ENCODE measurements at places on chromosomes 2 and 18.
A peak's percentile ranks its signal among the peaks of the same experiment; 100 is the strongest.

DNA sequence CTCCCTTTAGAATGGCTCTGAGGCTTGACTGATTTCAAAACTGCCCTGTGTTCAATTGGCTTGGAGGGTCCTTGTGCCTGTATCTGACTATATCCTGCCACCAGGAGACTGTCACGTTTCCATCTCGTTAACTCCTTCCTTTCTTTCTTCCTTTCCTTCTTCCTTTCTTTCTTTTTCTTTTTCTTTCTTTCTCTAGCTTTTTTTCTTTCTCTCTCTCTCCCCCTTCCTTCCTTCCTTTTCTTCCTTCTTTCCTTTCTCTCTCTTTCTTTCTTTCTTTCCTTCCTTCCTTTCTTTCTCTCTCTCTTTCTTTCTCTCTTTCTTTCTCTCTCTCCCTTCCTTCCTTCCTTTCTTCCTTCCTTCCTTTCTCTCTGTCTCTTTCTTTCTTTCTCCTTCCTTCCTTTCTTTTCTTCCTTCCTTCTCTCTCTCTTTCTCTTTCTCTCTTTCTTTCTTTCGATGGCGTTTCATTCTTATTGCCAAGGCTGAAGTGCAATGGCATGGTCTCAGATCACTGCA lies 38.1 kb upstream of the EML6 start:
- DNase-seq: no peak

GRCh38 chr2:220653776-220654175 lies 918.3 kb downstream of the EPHA4 start:
- no peak for DNase-seq

- DNase-seq: no peak
Measured at GRCh38 chr2:111904726-111905474, 6.5 kb downstream of the MERTK start.

DNA sequence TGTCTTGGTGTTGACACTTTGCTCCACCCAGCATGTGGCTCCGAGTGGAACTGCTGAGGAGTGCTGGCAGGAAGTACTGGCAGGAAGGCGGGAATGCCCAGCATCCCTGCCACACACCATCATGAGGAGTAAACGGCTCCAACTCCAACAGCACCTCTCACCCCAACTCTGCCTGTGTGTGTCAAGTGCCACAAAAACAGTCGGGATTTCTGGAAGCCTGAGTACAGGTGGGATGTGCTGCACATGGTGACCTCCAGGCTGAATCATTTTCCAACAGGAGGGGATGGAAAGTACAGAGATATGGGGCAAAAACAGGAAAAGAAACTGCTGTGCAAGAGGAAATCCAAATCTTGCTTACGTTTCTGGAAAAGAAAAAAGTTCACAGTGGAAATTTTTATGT lies 53.6 kb downstream of the PARD6G start:
- DNase-seq: no peak

DNA sequence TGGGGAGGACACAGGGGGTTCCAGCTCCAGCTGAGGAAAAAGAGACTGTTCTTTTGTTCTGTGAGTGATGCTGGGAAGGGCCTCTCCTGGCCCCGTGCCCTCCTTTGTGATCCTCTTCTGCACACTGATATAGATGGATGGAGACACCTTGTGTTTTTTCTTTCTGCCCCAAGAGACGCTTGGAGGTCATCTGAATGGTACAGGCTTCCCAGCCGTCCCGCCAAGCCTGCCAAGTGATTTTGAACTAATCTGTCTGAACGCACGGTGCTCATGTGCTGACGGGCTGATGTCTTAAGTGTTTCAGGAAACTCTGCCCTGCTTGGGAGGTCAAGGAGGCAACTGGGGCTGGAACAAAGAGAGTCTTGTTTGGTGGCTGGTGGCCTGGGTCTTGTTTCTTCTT lies 57.5 kb downstream of the KIF5C start:
- no peak for DNase-seq

- DNase-seq: no peak
Measured at GRCh38 chr2:169468841-169469240, 10.5 kb upstream of the BBS5 start.

DNA sequence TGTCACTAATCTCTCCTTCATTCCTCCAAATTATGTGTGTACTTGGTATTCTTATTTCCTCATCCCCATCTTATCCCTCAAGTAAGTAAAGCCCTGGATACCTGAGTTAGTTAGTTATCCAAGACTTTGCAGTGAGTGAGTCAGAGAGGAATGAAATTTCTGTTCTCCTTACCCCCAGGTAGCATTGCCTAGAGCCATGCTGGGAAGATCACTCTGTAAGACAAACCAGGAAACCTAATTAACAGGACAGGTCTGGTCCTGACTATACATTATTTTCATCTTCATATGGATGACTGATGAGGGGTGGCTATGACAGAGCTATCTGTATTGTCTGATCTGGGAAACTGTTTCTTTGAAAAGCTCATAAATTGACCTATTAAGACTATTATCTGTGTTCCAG lies 55.0 kb upstream of the ITGA6 start:
- no peak for DNase-seq

- DNase-seq: no peak
Measured at GRCh38 chr2:126239320-126239955, 416.5 kb upstream of the GYPC start.

DNA sequence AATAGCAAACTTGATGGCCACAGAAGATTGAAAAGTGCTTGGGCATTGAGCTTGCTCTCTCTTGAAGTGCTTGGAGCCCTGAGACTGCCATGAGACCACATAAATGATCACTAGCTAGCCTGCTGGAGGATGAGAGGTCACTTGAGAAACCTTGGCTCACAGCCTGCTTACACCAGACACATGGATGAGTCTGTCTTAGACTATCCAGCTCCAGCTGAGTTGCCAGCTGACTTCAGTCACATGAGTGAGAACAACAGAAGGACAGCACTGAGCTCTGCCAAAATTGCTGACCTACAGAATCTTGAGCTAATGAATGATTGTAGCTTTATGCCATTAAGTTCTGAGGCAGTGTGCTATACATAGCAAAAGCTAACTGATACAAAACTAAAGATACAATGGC lies 18.1 kb downstream of the NABP1 start:
- DNase-seq: no peak

- DNase-seq: no peak
Measured at GRCh38 chr2:188869550-188869949, 104.6 kb upstream of the COL3A1 start.

DNA sequence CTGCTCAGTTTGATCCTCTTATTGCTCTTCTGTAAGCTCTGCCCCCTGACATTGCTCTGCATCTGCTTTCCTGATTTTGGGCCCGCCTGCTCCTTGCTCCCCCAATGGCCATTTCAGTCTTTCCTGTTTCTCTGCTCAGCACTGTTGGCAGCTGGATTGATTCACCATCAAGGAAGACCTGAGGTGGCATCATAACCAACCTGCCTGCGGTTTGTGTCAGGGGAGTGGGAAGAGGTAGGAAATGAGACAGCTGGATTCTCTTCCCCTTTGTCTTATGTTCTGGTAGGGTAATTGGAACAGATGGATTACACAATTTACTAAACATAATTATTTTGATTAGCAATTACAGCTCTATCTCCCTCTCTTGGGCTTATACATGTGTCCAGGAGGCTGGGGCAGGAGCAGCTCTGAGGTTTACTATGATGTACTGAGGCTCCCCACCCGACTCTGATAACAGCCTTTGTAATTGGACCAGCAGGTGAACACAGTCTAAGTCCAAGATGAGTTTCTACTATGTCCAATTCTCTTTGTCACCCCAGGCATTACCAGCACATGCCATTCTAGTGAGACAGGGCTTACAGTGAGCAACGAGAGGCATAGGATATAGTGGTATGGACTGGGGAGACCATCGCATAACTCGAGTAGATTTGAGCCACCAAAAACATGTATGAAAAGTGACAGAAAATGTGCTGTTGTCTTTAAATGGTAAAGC lies 151.8 kb upstream of the MMADHC start:
- DNase-seq: no peak

- DNase-seq: no peak
Measured at GRCh38 chr18:8703092-8703709, 2.2 kb upstream of the MTCL1 start.

DNA sequence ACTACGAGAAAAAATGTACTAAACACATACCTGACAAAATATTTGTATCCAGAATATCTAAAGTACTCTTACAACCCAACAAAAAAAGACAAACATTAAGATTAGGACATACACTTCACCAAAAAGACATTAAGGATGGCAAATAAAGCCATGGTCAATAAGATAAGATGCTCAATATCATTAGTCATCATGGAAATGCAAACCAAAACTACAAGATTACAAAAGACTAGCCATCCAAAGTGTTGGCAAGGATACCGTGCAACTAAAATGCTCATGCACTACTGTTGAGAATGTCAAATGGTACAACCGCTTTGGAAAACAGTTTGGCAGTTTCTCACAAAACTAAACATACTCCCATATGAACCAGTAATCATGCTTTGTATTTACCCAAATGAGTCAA lies 29.7 kb downstream of the MAP3K2 start:
- no peak for DNase-seq

GRCh38 chr2:159635006-159635789 lies 18.9 kb upstream of the BAZ2B start:
- DNase-seq: no peak

DNA sequence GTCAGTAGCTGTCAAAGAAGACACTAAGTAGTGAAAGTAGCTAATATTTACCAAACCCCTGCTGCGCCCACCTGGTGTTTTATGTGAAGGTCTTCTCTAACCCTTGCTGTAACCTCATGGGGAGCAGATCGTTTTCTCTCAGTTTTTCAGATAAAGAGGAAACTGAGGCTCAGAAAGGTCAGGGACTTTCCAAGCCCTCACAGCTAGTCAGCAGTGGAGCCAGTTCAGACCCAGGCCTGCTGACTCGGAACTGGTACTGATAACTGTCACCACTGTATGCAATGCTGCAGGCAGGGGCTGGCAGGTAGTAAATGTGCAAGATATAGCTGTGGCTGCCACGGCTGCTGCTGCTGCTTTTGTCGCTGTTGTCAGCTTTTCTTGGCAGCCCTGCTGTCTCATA lies 69.1 kb downstream of the LRRFIP1 start:
- no peak for DNase-seq

GRCh38 chr2:37630301-37630700 lies 41.1 kb downstream of the CDC42EP3 start:
- DNase-seq: no peak

- peak; percentile 27 for DNase-seq
Measured at GRCh38 chr2:102436323-102436722, 13.4 kb downstream of the IL18RAP start.

- DNase-seq: no peak
Measured at GRCh38 chr2:45007961-45008295, 1.3 kb downstream of the SIX2 start.

GRCh38 chr18:21459706-21460286 lies 140.7 kb downstream of the ESCO1 start:
- DNase-seq: no peak

DNA sequence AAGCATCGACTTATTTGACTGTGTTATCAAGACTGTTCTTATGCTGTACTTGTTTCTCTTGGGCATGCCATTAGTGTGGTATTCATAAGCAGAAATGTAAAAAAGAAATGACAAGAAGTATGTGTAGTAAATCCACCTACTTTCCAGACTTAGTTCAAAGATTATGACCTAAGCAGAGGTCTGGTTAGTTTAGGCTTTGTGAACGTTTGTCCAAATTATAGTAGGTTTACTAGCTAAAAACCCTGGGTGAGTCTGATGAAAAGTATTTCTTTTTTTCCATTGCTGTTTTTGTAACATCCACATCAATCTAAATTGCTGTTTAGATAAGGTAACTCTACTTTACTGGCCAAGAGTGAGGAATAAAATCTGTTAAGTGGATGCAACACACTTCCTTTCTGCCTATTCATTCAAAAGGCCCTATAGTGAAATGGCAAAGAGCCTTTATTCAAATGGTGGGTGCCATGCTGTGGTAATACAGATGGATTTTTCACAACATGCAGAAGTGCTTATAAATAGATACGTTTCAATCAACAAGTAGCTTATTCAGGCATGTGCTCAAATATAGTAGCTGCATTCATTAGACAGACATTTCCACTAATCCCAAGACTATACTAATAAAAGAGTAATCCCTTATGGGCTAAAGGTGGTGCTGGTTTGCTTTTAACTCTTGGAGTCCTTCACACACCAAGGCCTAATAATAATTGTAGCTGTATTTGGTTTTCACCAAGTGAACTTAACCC lies 122.5 kb upstream of the LTBP1 start:
- DNase-seq: no peak

DNA sequence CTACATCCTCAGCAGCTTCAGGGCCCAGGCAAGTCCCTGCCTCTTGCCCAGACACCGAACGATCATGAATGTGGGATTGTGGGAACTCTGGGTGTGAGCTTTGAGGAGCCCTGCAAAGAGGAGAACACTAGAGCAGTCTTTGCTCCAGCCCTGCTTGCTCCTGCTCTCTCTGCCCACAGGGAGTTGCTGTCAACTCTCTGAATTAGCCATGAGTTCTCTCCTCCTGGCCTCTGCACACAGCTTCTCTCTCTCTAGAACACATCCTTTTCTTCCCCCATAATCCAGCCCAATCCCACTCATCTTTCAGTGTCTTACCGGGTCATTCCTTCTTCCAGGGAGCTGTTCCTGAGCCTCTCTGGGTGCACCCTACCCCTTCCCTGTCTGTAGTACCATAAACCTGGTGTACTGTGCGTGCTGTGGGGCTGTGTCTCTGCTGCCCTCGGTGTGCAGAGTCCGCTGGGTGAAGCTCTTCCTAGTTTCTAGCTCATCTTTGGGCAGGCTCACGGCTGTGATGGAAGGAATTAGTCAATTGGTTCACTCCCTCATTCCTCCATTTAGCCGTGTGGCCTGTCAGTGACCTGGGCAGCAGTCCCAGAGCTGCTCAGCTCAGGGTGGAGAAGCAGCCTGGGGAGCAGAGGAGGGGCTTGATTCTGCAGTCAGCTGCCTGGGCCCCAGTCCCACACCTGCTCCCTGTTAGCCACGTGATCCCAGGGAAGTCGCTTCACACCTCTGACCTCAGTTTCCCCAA lies 132.9 kb upstream of the HDAC4 start:
- no peak for DNase-seq

DNA sequence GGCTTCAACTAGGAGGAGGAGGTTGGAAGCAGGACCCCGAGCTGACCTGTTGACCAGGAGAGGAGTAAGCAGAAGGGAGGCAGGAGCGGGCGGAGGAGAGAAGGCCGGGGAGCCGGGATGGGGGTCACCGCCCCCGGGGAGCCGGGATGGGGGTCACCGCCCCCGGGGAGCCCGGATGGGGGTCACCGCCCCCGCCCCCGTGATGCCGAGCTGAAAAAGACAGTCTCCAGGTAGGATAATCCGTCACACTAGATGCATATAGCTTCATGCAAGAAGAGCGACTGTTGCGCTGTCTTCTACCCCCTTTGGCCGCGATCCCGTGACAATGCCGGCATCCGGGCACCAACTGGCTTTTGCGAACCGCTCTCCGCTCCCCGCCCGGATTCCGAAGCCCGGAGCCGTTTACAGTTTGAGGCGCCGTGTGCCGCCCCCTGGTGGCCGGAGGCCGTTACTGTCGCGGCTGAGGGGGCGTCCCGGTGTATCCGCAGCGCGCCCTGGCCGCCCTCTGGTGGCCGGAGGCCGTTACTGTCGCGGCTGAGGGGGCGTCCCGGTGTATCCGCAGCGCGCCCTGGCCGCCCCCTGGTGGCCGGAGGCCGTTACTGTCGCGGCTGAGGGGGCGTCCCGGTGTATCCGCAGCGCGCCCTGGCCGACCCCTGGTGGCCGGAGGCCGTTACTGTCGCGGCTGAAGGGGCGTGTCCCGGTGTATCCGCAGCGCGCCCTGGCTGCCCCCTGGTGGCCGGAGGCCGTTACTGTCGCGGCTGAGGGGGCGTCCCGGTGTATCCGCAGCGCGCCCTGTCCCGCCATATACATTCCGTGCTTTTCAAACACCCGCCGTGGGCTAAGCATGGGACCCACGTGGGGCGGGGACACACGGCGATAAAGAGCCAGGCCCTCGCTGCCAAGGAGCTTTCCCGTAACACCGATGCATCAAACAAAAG lies 89.6 kb downstream of the ACTR3 start:
- DNase-seq: peak; percentile 26

Measured in endothelial cell (in vitro differentiated cells).